ENCODE measurements at places on chromosomes 16 and 17.

- DNase-seq, result no peak
These were observed 53.8 kb downstream of the PRMT7 start for GRCh38 chr16:68364561-68364998.

DNA sequence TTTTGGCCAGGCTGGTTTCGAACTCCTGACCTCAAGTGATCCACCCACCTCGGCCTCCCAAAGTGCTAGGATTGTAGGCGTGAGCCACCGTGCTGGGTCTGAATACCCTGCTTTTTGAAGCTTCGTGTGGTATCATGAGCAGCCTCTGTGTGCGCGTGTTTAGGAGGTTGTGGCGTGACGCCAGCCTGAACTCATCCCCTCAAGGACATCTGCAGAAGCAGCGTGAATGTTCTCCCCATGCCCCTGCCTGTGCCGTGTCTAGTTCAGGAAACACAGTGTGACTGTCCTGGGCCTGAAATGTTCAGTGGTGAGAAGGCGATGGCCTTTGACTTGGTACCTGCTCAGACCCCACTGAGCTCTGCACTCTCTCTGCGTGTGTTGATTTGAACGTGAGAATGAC, 35.6 kb downstream of the RNF213 start:
- DNase-seq, result no peak

GRCh38 chr17:78337244-78338109, 22.4 kb downstream of the SOCS3 start:
- no peak for DNase-seq

DNA sequence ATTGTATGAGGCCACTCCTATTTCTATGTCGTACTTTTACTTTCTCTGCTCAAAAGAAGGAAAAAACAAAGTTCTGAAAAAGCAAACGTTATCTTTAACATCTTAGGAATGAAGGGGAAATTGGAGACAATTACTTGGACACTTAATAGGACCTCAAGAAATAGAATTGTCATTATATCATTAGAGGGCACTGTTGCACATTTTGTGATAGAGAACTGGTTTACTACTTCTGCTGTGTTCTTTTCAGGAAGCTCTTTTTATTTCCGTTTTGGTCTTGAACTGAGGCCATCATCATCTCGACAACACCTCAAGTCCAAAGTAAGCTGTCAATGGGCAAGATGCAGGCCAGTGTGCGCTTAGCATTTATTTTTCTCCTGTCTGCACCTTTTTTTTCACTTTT, 14.6 kb downstream of the COG4 start:
- peak; percentile 57 for DNase-seq

DNA sequence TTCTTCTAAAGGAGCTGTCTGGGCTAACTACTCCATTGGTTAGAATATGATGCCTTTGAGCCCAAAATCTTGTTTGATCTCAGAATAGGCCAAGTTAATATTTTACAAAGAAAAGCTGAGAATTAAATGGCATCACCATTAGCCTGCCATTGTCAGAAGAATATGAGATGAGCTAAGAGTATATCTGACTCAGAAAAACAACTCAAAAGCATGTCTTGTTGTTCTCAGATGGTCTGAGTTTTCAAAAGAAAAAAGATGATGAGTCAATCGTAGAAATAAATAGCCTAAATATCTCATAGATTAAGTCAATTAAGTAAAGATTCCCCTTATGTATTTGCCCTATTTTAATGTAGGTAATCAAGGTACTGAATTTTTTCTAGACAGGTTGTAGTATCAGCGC, 197.1 kb upstream of the TBX2 start:
- no peak for DNase-seq

DNA sequence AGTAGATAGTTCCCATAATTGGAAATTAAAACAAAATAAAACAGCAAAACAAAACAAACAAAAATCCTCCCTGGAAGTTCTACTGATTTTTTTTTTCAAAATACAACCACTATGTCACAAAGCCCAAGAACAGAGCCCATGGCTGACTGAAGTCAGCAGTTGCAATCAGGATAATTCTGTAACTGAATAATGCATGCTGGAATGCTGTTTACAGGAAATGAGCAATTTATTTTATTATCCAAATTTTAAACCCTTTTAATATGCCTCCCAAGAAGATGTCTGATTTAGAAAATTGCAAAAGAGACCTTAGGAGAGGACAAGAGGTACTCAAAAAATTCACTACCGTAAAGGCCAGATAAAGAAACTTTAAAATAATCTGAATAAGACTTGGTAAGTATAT, 578.2 kb downstream of the TOX3 start:
- no peak for DNase-seq
